CMK (cell line): ENCODE measurements at places on chromosomes 3 and 15.

DNA sequence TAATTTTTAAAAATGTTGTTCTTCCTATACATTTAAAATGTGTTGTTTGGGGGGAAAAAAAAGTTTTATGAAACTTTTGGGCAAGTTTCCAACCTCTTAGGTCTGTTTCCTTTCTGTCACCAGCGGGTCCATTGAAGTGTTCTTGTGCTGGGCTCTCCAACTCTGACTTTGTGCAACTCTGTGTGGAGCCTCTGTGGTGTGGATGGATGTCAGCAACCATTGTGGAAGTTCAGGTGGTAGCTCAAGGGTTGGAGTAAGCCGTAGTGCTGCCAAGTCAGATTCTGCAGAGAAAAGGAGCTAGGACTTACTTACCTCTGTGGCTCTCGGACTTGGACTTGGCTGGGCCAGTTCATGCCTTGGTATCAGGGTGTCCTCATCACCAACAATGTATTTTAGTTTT lies 22.4 kb downstream of the ARID3B start:
- DNase-seq, result no peak

DNA sequence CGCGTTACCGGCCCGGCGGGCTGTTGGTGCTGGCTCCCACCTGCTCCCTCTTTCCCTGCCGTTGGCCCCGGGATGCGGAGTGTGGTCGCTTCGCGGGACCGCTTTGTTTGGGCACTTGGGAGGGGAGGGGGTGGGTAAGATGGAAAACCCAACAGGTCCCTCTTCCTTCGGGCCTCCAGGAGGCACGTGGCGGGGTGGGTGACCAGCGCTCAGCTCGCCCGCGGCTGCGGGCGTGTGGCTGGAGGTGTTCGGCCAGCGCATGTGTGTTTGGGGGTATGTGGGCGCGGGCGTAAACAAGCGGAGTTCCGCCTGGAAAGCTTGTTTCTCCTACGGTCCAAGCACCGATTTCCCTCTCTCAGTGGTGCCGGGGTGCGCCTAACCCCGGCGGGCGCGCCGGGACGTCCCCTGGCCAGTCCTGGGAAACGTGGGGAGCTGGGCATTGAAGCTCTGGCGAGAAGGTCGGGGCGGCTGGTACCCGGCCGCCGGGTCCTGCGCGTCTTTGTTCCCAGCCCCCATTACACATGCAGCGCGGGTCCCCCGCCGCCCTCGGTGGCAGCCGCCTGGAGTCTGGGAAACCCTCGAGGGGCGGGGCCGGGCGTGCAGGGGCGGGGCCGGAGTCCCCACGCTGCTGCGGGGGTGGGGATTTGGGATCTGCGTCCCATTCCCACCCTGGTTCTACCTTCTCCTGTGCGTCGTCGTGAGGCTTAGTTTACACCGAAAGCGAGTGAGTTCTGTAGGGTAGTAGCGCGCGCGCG lies 1.4 kb downstream of the ACVR2B start:
- DNase-seq, result no peak

DNA sequence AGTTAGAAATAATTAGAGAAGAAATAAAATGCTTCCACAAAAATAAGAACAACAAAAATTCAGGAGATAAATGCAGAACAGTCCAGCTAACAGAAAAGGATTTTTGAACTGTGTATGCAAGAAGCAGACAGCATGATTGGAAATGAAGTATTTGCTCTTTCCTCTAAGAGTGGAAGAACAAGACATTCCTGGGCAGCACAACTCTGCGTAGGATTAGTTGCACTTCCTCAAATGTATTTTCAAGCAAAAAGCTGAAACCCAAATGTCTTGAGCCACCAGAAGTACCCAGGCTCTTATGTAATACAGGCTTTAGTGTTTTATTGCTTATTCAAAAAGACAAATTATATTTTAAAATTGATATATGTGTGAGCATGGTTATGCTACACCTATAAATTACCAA lies 127.2 kb downstream of the ZBTB20 start:
- no peak for DNase-seq

- no peak for DNase-seq
These were observed 200.7 kb upstream of the SEMA6D start for GRCh38 chr15:47516558-47516957.

DNA sequence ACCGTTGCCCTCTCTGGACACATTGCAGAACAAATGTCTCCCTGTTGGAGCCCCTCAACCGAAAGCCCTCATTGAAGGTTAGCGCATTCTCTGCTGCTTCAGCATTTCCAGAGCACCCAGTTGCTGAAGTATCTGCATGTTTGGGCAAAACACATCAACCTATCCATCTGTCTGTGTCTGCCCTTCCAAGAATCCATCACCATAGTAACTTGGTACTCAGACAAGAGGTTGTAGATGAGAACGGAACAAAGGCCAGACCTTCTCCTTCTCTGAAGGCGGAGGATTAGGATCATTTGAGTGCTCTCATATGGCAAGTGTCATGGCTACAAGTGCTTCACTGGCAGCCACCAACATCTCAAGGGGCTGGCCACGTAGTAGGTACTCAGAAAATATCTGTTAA lies 23.1 kb upstream of the RHO start:
- DNase-seq, result no peak

GRCh38 chr15:89826671-89827655 lies 12.3 kb upstream of the ANPEP start:
- DNase-seq, result no peak
